HAP-1 (cell line): ENCODE measurements at places on chromosomes 11 and 22.

- no peak for DNase-seq
These were observed 15.8 kb downstream of the ACAT1 start for GRCh38 chr11:108137212-108137611.

- DNase-seq = no peak
These were observed 43.4 kb downstream of the APOL5 start for GRCh38 chr22:35761037-35761436.

DNA sequence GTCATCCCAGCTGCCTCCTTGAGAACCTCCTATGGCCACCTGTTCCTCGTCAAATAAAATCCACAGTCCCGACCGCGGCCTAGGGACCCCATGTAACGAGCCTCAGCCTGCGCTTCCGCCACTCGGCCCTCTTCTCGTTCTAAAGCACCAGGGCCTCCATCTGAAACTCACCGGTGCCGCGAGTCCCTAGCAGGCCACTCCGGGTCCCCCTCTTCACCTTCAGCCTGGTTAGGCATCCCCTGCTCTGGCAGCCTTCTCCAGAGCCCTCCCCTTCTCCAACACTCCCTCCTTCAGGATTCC lies 2.4 kb upstream of the SSTR3 start:
- DNase-seq = no peak

DNA sequence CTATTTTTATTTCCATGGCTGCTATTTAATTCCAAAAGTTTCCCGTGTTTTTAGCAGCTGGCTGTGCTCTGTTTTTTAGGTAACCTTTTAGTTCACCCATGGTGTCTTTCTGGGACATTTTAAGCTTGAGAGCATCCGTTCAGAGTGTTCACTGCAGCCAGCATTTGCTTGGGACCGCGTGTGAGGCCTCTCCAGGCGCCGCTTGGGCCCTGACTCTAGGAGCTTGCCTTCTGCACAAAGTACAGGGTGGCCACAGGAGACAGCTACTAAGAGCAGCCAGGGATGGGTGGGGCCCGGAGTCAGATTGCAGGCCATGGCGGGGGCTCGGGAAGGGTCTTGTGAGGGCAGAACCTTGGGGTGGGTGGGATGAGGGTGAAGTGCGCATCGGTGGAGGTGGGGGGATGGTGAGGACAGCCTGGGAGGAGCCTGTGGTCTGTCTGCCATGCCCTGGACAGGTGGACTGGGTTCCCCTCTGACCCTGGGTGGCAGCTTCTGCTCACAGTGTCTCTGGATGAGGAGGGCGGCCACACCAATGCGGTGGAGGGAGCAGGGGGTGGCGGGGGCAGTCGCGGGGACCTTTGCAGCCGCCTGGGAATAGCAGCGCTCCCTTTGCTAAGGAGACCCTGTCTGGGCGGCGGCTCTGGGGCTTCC lies 288.1 kb downstream of the TBC1D22A start:
- DNase-seq = no peak

GRCh38 chr11:1733009-1733715 lies 17.2 kb downstream of the IFITM10 start:
- no peak for DNase-seq

DNA sequence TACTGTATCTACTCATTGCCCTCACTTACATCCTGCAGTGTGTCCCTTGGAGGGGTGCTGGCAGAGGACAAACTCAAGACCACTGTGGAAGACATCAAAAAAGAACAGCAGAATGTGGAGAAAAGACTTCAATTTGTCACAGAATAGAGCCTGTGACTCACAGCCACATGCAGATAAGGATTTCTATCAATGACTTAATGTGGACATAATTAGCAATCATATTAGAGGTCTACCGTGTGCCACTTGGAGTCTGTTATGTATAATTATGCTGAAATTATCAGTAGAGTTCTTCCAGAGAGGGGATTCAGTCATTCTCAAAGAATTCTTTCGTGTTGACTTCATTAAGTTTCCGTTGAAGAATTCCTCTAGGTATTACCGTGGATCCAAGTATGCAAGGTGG lies 473.5 kb downstream of the MIAT start:
- no peak for DNase-seq

DNA sequence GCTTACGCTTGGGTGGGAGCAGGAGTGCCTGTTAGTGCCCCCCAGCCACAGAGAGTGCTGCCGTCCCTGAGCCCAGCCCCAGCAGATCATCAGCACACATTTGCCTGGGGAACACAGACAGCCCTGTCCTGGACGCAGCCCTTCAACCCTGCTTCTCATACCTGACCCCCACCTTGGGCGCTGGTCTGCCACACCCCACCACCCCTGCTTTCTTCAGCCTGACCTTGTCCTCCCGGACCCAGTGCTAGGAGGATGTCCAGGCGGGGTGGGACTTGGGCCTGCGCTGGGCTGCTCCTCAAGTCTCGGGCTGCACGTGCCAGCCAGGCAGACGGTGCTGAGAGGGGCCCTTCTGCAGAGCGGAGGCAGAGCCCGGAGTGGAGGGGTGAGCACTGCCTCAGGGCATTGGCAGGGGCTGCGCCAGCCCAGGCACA lies 119.2 kb downstream of the KCNQ1OT1 start:
- DNase-seq = peak; percentile 2

DNA sequence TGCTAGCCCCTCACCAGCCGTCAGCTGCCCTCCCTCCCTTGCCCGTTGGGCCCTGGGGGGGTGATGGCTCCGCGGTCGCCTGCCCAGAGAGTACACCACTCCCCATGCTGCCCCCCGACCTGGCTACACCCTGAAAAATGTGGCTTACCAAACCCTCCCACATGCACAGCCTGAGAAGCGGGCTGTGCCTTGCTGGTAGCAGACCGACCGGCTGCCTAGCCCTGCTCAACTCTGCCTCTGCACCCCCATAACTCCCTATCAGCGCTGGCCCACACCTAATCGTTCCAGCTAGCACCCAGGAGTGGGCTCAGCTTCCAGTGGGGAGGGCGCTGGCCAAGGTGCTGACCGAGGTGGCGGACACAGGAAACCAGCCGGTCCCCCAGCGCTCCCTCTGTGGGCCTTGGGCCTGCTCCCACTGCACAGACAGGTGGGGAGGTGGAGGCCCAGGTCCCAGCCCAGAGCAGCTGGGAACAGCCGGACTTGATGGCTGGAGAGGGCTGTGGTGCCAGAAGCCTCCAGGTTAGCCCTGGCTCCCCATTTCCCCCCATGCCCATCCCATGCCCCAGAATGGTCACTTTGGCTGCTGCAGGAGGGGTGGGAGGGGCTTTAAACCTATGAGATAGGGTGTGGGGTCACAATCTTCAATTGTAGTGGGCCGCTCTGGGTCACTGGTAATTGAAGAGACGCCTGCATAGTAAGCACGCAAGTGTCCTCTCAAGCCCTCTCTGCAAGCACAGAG lies 32.1 kb upstream of the PRODH start:
- DNase-seq = no peak

GRCh38 chr11:94897330-94897768 lies 76.0 kb downstream of the CWC15 start:
- peak; percentile 38 for DNase-seq

GRCh38 chr11:96481204-96481603 lies 91.4 kb downstream of the JRKL start:
- no peak for DNase-seq

DNA sequence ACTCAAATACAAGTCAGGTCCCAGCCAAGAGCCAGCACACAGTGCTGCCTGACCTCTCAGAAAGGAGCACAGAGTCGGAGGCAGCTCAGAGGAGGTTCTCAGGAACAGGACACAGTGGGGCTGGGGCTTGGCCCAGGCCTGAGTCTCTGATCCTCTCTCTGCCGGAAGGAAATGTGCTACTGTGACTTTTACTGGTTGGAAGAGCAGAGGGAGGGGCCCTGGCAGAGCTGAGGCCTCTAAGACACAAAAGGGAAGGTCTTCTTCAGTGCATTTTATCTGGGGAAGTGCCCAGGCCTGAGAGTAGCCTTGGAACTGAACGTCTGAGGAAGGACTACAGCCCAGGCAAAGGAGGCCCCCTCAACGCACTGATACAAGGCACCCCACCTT lies 16.2 kb upstream of the CASTOR1 start:
- no peak for DNase-seq
